ENCODE measurements at places on chromosomes 7 and 10.

- DNase-seq, result no peak
Observed at GRCh38 chr7:158705234-158705850, 738 bp upstream of the NCAPG2 start.

- DNase-seq, result no peak
Observed at GRCh38 chr7:107998660-107999480, 4.1 kb downstream of the LAMB1 start.

- no peak for DNase-seq
Observed at GRCh38 chr7:1865571-1866255, 195.6 kb downstream of the ELFN1 start.

- DNase-seq, result no peak
Observed at GRCh38 chr10:110150046-110150445, 57.4 kb upstream of the MXI1 start.

DNA sequence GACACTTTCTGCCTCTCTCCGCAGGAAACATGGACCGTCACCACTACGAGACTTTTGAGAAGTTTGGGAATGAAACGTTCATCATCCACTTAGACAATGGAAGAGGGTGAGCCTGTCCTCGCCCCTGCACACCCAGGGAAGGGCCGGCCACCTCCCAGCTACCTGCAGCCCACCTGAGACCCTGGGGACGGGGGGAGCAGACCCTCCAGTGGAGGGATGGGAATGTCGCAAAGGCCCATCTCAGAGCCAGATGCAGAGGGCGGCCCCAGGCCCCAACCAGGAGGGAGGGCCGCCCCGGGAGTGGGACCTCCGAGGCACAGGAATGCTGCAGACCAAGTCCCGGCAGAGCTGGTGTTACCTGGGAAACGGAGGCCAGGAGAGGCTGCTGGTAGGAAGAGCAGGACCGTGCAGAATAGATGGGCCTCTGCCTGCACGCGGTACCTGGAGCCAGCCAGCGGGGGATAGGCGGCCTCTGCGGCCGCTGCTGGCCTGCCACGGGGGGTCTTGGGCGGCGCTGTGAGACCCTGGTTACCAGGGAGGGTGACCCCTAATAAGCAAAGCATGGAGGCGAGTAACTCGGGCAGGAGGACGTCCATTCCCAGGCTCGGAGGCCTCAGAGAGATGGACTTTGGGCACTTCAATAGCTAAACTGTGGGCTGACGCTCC, 32.9 kb upstream of the FOXL3 start:
- no peak for DNase-seq

DNA sequence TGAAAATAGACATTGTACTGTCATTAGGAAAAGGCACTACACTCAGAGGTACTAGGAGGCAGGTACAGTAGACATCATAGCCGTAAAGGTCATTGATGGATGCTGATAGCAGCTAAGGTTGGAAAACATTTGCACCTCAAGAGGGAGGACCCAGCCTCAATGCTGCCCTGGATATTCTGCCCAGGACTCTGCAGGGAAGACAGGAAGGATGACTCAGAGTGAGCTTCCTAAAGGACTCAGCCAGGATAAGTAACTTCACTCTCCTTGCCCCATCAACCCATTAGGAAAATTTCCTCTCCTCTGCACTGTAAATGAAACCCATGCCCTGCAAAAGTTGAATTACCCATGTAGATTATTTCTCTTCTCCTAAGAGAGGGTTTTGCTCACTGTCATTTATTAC, 617.9 kb upstream of the MKI67 start:
- DNase-seq, result no peak

Data from ecto neural progenitor cell (in vitro differentiated cells).